ENCODE measurements at places on chromosomes 13 and 19. TPM values are rescaled to one million over a fixed set of nuclear protein-coding genes. Genes with fewer than 3 reads are reported as not detected.

DNA sequence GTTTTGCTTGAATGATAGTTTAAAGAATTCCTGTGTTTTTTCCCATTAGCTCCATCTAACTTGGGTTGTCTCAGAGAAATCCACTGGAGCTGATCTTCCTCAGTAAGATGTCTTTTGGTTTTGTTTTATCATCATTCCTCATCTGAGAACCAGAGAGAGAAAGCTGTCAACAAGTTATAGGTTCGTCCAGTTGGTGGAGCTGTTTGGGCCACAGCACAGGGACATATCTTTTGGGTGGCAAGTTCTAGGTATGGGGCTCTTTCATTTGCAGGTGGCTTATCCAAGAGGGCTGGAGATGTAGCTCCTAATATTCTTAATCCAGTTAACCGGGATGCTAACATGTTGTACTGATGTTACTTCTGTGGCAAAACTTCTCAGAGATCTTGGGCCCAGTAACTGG is 174.2 kb downstream of the KCNRG start:
- no peak overlapping the region for H3K27ac ChIP-seq
- peaks cover 13% of the 10 kb centered on the region for H3K4me1 ChIP-seq
- H3K4me3 ChIP-seq = no peak overlapping the region
- no peaks in the 10 kb centered on the region for H3K36me3 ChIP-seq

GRCh38 chr19:56823417-56823816 is 17.1 kb downstream of the PEG3 start:
- H3K27ac ChIP-seq = no peak overlapping the region
- H3K4me1 ChIP-seq = no peaks in the 10 kb centered on the region
- H3K4me3 ChIP-seq = no peak overlapping the region
- H3K27me3 ChIP-seq = no peaks in the 10 kb centered on the region

- H3K4me1 ChIP-seq = peaks cover 6% of the 10 kb centered on the region
- peaks cover 10% of the 10 kb centered on the region for H3K36me3 ChIP-seq
- peaks cover 43% of the 10 kb centered on the region for H3K27me3 ChIP-seq
These were observed 1.0 kb upstream of the SLC7A10 start for GRCh38 chr19:33226550-33227241.

- peaks cover 27% of the 10 kb centered on the region for H3K36me3 ChIP-seq
- H3K27ac ChIP-seq = no peak overlapping the region
These were observed 6.0 kb upstream of the ZNF765 start for GRCh38 chr19:53388904-53389303.

DNA sequence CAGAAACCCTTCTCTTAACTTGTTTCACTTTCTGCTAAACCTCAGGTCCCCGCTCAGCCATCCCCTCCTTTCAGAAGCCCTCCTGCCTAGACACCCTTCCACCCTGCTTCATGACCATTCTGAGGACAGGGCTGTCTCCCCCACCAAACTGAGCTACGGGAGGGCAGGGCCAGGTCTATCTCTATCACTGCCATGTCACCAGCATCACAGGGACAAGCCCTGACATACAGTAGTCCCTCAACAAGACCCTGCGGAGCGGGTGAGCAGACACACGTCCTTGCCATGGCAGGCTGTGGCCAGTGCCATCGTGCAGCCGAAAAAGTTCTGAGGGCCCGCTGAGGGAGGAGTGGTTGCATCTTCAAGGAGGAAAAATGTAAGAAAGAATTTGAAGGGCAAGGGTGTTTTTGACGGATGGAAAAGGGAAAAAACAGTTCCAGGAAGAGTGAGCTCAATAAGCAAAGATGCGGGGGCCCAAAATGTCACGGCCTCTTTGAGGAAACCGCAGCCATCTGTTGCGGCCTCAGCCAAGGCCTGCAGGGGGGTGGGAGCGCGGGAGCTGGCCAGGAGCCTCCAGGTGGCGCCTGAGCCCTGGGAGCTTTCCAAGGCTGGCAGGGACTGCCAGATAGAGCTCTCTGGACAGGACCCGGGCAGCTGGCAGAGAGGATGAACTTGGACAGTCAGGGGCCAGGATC is 8.1 kb downstream of the PTGIR start:
- H3K36me3 ChIP-seq = no peaks in the 10 kb centered on the region
- H3K4me1 ChIP-seq = peaks cover 35% of the 10 kb centered on the region
- no peaks in the 10 kb centered on the region for H3K27me3 ChIP-seq

DNA sequence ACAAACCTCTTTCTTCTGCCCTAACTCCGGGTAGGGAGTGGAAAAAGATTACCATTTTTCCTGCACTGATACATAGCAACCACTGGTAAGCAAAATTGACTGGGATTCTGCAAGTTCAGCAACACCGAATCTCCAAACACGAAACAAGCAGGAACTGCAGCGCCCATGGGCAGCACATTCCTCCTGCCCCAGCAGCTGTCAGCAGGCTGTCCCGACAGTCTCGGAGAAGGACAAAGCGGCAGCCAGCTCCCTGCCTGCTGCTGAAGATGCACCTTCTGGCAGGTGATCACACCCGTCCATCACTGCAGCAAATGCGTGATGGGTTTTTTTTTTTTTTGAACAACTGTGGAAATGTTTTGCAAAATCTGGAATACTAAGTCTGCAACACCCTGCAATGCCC is 6.7 kb downstream of the TMTC4 start:
- no peak for DNase-seq
- peaks cover 39% of the 10 kb centered on the region for H3K36me3 ChIP-seq
- H3K27me3 ChIP-seq = no peaks in the 10 kb centered on the region
- H3K4me3 ChIP-seq = no peak overlapping the region

DNA sequence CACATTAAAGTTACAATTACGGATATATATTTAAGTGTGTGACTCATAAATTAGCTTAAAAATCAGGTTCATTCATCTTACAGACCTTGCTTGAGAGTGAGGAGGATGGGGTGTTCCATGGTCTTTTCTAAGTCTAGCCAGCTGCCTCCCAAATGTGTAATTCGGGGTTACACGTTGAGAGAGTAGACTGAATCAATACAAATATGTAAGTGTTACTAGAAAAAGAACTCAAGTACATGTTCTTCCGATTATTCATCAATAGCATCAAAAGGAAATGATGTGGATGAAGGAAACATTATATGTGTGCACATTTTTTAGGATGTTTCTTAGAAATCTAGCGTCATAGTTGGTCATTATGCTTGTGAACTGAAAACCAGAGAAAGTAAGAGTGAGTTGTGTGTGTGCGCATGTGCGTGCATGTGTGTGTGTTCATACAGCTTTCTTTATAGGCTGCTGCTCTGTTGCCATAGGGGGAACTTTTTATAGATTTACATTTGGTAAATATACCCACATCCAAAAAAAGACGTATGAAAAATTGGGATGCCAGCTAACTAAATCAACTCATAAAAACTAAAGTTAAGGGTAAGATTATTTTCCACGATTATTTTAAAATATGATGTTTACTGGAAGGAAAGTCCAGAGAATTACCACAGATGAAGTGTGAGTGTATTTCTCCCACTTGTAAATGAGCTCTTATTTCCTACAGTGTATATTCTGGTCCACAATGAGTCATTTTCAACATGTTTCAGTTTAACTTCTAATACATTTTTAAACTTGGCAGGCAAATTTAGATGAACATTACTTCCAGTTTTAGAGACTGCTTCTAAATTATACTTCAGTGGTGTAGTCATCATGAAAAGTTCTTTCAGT is 82.4 kb downstream of the PIBF1 start:
- no peak for DNase-seq
- H3K27ac ChIP-seq = peak overlapping the region; percentile 47
- peaks cover 10% of the 10 kb centered on the region for H3K4me1 ChIP-seq
- no peaks in the 10 kb centered on the region for H3K27me3 ChIP-seq

DNA sequence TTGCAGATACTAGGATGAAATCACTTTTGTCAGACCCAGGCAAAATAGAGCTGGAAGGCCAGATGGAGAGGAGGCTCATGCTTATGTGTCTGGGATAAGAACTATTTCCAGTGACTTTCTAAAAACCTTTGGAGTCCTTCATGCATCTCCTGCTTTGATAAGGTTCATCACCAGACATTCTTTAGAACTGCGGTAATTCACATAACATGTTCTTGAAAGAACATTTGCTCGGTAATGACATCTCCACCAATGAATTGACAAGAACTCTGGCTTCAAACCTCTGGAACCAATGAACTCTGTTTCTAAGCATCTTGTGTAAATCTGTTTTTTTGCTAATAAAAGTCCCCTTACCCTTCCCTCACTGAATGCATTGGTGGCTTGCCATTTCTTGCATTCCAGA is 112.0 kb upstream of the KL start:
- DNase-seq = no peak
- no peak overlapping the region for H3K27ac ChIP-seq
- H3K27me3 ChIP-seq = no peaks in the 10 kb centered on the region
- H3K4me3 ChIP-seq = no peak overlapping the region

- H3K4me3 ChIP-seq = no peak overlapping the region
- H3K27me3 ChIP-seq = no peaks in the 10 kb centered on the region
- peak overlapping the region; percentile 68 for H3K27ac ChIP-seq
- no peaks in the 10 kb centered on the region for H3K36me3 ChIP-seq
These were observed 574.8 kb downstream of the IRS2 start for GRCh38 chr13:109211616-109212015.

DNA sequence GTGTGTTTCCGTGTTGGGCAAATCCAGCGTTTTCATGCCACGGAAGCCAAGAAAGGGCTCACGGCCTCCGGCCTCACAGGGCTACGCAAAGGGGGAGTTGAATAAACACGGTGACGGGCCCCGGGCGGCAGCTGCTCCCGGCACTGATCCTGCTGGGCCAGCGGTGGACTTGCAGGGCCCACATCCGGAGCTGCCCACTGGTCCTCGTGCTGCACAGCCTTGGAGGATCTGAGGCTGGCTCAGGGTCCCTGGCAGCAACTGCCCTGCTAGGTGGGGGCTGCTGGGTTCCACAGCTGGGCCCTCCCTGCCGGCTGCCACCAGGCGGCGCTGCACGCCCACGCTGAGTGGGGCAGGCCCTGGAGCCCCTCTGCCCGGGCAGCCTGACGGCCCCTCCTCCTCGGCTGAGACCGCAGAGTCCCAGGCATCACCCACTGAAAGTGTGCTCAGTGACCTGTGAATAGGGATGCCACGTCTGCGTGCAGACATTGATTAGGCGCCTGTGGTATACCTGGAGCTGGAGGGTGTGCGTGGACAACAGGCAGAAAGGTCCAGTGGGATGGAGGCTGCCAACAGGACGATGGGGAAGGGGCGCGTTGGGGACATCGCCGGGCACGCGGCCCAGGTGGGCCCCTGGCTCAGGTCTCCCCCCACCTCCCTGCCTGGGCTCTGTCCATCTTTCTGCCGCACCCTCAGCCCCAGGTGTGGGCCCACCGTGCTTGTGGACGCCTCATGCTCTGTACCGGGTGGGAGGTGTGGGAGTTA is 5.3 kb upstream of the HCN2 start:
- H3K27me3 ChIP-seq = no peaks in the 10 kb centered on the region
- peak; percentile 82 for DNase-seq
- no peak overlapping the region for H3K4me3 ChIP-seq
- no peak overlapping the region for H3K27ac ChIP-seq

- peaks cover 5% of the 10 kb centered on the region for H3K4me1 ChIP-seq
- H3K27me3 ChIP-seq = peaks cover 3% of the 10 kb centered on the region
- H3K4me3 ChIP-seq = no peak overlapping the region
These were observed 23.1 kb downstream of the FXYD5 start for GRCh38 chr19:35177377-35178274.

DNA sequence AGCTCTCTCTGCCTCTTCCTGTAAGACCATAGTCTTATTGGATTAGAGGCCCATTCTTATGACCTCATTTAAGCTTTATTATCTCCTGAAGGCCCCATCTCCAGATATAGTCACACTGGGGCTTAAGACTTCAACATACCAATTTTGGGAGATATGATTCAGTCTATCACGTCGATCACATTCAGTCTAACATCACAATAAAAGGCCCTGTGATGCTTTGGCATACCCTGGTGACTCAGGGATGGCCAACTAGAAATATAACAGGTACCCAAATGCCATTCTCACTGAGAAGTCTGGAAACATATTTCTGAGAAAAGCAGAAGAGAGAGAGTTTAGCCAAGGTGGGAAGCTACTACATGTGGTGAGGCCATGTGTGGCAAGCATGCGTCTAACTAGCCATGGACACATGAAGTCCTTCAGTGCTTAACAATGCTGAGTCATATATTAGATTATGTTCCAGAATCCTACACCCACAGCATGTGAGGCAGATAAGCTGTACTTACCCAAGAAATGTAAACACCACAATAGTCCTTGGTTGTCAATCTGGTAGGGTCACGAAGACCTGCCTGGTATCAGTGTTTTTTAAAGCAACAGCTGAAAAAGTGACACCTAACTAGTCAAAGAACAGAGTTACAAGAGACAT is 485.1 kb downstream of the FOXO1 start:
- DNase-seq = no peak
- H3K4me1 ChIP-seq = peaks cover 6% of the 10 kb centered on the region
- H3K27me3 ChIP-seq = no peaks in the 10 kb centered on the region
- no peak overlapping the region for H3K4me3 ChIP-seq
- peaks cover 2% of the 10 kb centered on the region for H3K36me3 ChIP-seq

- peaks cover 12% of the 10 kb centered on the region for H3K4me1 ChIP-seq
- peaks cover 13% of the 10 kb centered on the region for H3K36me3 ChIP-seq
- no peak overlapping the region for H3K4me3 ChIP-seq
- no peaks in the 10 kb centered on the region for H3K27me3 ChIP-seq
These were observed 120.6 kb downstream of the ABCC4 start for GRCh38 chr13:95180513-95181245.

GRCh38 chr19:57465680-57466381 is 8.9 kb upstream of the VN1R1 start:
- no peaks in the 10 kb centered on the region for H3K4me1 ChIP-seq
- H3K27me3 ChIP-seq = no peaks in the 10 kb centered on the region

- no peaks in the 10 kb centered on the region for H3K4me1 ChIP-seq
- peaks cover 4% of the 10 kb centered on the region for H3K36me3 ChIP-seq
- H3K27me3 ChIP-seq = no peaks in the 10 kb centered on the region
These were observed 1550.8 kb upstream of the SLC10A2 start for GRCh38 chr13:104616990-104617389.

- no peaks in the 10 kb centered on the region for H3K27me3 ChIP-seq
- DNase-seq = no peak
- H3K36me3 ChIP-seq = no peaks in the 10 kb centered on the region
These were observed 342.4 kb downstream of the KCNRG start for GRCh38 chr13:50357586-50358118.

DNA sequence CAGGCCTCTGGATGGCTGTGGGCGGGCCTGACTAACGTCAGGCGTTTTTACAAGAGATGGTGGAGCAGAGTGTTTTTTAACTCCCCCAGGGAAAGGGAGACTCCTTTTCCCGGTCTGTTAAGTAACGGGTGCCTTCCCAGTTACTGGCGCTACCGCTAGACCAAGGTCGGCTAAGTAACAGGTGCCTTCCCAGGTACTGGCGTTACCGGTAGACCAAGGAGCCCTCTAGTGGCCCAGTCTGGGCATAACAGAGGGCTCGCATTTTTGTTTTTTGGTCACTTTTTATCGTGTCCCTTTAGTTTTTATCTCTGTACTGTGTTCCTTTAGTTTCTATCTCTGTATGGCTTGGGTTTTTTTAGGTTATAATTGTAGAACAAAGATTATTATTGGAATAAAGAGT is 10.0 kb downstream of the ZNF383 start:
- H3K27me3 ChIP-seq = no peaks in the 10 kb centered on the region
- no peak overlapping the region for H3K27ac ChIP-seq
- no peaks in the 10 kb centered on the region for H3K4me1 ChIP-seq
- H3K4me3 ChIP-seq = no peak overlapping the region
- no peak for DNase-seq

- H3K4me3 ChIP-seq = no peak overlapping the region
- peaks cover 3% of the 10 kb centered on the region for H3K27me3 ChIP-seq
- DNase-seq = no peak
- no peaks in the 10 kb centered on the region for H3K36me3 ChIP-seq
- no peak overlapping the region for H3K27ac ChIP-seq
These were observed 14.3 kb downstream of the PTH2 start for GRCh38 chr19:49408816-49409440.

Gene SERPINE3
- not detected for total RNA-seq

Gene PALM3
- 0.82 TPM for total RNA-seq

Gene SOX21
- not detected for total RNA-seq

Gene PPM1N
- total RNA-seq = not detected

Gene ZNF607
- total RNA-seq = 6.8 TPM

Gene THSD1
- 12.5 TPM for total RNA-seq

Gene PCSK4
- 3.9 TPM for total RNA-seq

Gene LIG4
- 10.2 TPM for total RNA-seq

Gene F7
- 0.60 TPM for total RNA-seq

Gene PRTN3
- total RNA-seq = not detected

Gene KCNK6
- total RNA-seq = 29.2 TPM

Gene FUT2
- total RNA-seq = not detected

Measured in chondrocyte (in vitro differentiated cells).